Smooth muscle cell of trachea (primary cell): ENCODE measurements at places on chromosomes 13 and 19. TPM values are rescaled to one million over a fixed set of nuclear protein-coding genes. Genes with fewer than 3 reads are reported as not detected.

The FBXO27 gene
- 0.58 and 7.4 TPM in 2 replicates for total RNA-seq

The CNN1 gene
- 8.9 and 9.3 TPM in 2 replicates for total RNA-seq

The NXNL1 gene
- not detected in 2 replicates for total RNA-seq

The ZNF575 gene
- total RNA-seq = 0.29 and 0.66 TPM in 2 replicates

The PIP5K1C gene
- 27.6 and 60.0 TPM in 2 replicates for total RNA-seq

The RUBCNL gene
- total RNA-seq = 11.2 and 17.0 TPM in 2 replicates

The SERP2 gene
- total RNA-seq = 8.3 and 10.1 TPM in 2 replicates

The SPACA7 gene
- total RNA-seq = not detected in 2 replicates

The CCL25 gene
- total RNA-seq = not detected in 2 replicates

The CGB2 gene
- total RNA-seq = not detected in 2 replicates

The FXYD7 gene
- total RNA-seq = not detected in 2 replicates

The TEKTIP1 gene
- total RNA-seq = not detected in 2 replicates

The CD22 gene
- total RNA-seq = not detected in 2 replicates

The C19orf73 gene
- 0.99 TPM in 1 of 2 replicates, not detected in the other for total RNA-seq

The COMP gene
- total RNA-seq = 0.15 and 0.17 TPM in 2 replicates

The KIR2DL4 gene
- not detected in 2 replicates for total RNA-seq

The ZNF625 gene
- 7.9 and 14.5 TPM in 2 replicates for total RNA-seq

The OR4F17 gene
- 0.15 TPM in 1 of 2 replicates, not detected in the other for total RNA-seq

The LILRB5 gene
- under 0.01 TPM in 1 of 2 replicates, not detected in the other for total RNA-seq

The LACC1 gene
- 6.5 and 19.0 TPM in 2 replicates for total RNA-seq

The ZNF254 gene
- total RNA-seq = 6.1 and 10.5 TPM in 2 replicates

The RBM42 gene
- total RNA-seq = 53.3 and 62.4 TPM in 2 replicates

The CLEC17A gene
- under 0.01 TPM in 2 replicates for total RNA-seq

The ZNF578 gene
- 6.3 and 7.0 TPM in 2 replicates for total RNA-seq

The KRTDAP gene
- not detected in 2 replicates for total RNA-seq

The CEACAM19 gene
- total RNA-seq = 1.2 and 2.6 TPM in 2 replicates

The PSG11 gene
- not detected in 2 replicates for total RNA-seq

The LRRC63 gene
- 0.17 and 0.29 TPM in 2 replicates for total RNA-seq

The FFAR1 gene
- not detected in 2 replicates for total RNA-seq

The CRLF1 gene
- 9.5 and 28.8 TPM in 2 replicates for total RNA-seq

The POU2F2 gene
- total RNA-seq = 0.17 TPM in 1 of 2 replicates, not detected in the other

The LTBP4 gene
- total RNA-seq = 161 and 308 TPM in 2 replicates

The RCBTB2 gene
- total RNA-seq = 9.5 and 11.1 TPM in 2 replicates

The PGLYRP1 gene
- not detected in 2 replicates for total RNA-seq

The ARHGEF18 gene
- 36.7 and 52.3 TPM in 2 replicates for total RNA-seq

The FGF22 gene
- total RNA-seq = 0.15 TPM in 1 of 2 replicates, not detected in the other

The MYH14 gene
- total RNA-seq = not detected in 2 replicates

The PODNL1 gene
- 1.6 and 2.5 TPM in 2 replicates for total RNA-seq

The DPF1 gene
- total RNA-seq = 1.3 and 2.2 TPM in 2 replicates

The PRRG2 gene
- 0.29 and 1.2 TPM in 2 replicates for total RNA-seq

The URAD gene
- total RNA-seq = not detected in 2 replicates

The EXOC3L2 gene
- total RNA-seq = 0.17 TPM in 1 of 2 replicates, not detected in the other

The AKT1S1 gene
- 11.8 and 18.9 TPM in 2 replicates for total RNA-seq
